Nephron progenitor cell (in vitro differentiated cells): ENCODE measurements at places on chromosomes 5 and 9.
A peak's percentile ranks its signal among the peaks of the same experiment; 100 is the strongest.

DNA sequence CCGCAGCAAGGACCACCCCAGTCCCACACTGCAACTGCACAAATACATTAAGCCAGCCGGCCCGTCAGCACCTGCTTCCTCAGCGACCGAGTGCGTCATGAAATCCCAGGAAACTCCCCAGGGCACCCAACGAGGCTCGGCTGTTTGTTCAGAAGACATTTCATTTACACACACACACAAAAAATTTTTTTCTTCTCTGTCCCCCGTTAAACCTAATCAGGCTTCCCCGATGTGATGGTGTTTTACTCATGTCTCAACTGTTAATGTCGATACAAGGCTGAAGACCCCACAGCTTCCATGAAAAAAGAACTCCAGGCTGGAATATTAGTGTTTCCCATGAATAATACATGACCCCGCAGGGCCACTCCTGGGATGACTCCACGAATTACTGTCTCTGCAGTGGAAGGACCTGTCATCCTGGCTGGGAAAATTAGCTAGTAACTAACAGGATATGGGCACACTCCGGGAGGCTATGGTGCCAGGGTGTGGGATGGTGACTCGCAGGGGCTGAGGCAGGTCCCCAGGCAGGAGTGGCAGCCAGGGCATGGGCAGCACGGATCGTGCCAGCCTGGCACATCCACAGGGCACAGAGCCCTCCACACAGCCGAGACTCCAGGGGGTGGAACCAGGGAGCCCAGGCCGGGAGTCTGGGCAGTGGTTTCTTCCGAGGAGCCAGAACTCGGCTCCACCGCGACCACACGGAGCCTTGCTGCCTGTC, 102.4 kb downstream of the VAV2 start:
- no peak for DNase-seq

DNA sequence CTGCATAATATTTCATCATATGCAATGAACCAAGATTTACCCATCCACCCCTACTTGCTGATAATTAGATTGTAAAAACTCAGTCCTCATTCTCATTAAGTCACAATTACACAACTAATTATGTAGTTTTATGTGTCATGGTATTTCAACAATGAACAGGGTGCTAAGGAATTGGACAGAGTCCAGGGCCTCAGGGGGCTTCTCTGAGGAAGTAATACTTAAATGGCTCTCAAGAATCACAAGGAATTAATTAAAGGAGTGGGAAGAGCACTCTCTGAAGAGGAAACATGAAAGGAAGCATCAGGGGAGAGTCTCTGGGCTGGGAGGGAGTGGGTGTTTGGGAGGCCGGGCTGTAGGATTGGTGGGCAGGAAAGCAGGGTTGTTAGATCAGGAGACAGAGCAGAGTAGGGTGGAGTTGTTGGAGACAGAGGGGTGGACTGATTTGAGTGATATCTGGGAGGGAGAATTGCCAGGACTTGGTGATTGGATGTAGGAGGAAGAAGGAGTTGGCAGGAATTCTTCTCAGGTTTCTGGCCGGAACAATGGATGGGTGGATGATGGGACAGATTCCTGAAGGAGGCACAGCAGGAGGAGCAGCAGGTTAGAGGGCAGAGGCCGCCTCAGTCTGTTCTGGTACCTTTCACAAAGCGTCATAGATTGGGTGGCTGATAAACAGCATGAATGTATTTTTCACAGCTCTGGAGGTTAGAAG, 23.0 kb upstream of the NSG2 start:
- no peak for DNase-seq

GRCh38 chr5:135462304-135462703, 10.2 kb upstream of the TIFAB start:
- peak; percentile 74 for DNase-seq

- no peak for DNase-seq
Measured at GRCh38 chr9:116039312-116039711, 114.3 kb upstream of the PAPPA start.

GRCh38 chr9:136865768-136866103, 372 bp downstream of the EDF1 start:
- no peak for DNase-seq
